ENCODE measurements at places on chromosomes 6 and 20.

- no peak for DNase-seq
Measured at GRCh38 chr6:163367497-163368183, 46.9 kb upstream of the QKI start.

- DNase-seq, result peak; percentile 64
Measured at GRCh38 chr6:19759117-19759880, 77.9 kb upstream of the ID4 start.

DNA sequence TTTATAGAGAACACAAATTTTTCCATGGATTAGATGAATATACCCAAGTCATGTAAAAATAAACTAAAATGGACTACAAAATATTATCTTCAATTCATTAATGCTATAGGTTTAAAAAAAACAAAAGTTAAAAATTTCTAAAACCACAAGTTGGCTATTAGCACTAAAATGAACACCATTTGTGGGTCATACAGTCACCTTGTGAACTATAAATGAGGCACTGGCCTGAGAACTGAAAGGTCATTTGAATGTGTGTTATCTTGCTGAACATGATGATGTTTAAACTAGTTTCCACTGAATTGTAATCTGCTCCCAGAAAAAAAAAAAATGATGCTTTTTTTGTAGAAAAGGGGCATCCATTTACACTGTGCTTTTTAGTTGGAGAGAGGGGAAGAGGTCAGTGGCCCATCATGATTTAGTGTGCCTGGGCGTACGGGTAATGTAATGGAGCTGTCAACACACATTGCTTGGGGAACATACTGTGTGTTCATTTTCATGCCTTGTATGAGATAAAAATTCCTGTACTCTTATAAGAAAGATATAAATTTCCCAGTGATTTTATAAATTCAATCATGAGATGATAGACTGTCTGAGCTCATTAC lies 96.6 kb upstream of the FKBP1C start:
- no peak for DNase-seq

DNA sequence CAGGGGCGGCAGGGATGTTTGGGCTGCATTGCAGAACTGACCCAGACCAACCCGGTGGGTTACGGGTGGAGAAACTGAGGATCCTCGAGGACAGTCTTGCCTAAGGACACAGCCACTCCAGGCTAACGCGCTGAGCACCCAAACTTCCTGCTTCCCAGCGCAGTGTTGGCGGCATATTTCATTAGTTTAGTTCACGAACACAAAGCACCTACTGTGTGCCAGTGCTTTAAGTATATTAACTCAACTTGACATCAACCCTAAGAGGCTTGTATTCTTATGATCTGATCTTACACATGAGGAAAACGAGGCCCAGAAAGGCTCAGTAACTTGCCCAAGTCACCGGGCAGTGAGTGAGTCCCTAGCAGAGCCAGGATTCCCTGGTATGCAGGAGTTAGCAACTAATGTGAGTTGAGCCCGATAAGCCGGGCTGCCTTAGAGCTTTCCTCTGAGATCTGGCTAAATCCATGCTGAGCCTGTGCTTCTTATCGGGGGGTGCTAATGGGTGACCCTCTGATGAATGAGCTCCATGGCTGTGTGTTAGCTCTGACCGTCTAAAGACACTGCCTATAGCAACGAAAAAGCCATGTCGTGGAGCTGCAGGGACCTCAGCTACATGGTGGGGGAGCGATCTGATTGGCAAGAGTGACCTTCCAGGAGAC lies 92.7 kb downstream of the CD40 start:
- no peak for DNase-seq

GRCh38 chr20:47586649-47587294 lies 85.1 kb downstream of the NCOA3 start:
- no peak for DNase-seq

GRCh38 chr6:114998492-114998891 lies 655.7 kb upstream of the HS3ST5 start:
- no peak for DNase-seq

- no peak for DNase-seq
Measured at GRCh38 chr20:57444394-57445048, 53.3 kb downstream of the RBM38 start.

- DNase-seq, result no peak
Measured at GRCh38 chr20:36051318-36052116, 83.1 kb downstream of the CNBD2 start.

DNA sequence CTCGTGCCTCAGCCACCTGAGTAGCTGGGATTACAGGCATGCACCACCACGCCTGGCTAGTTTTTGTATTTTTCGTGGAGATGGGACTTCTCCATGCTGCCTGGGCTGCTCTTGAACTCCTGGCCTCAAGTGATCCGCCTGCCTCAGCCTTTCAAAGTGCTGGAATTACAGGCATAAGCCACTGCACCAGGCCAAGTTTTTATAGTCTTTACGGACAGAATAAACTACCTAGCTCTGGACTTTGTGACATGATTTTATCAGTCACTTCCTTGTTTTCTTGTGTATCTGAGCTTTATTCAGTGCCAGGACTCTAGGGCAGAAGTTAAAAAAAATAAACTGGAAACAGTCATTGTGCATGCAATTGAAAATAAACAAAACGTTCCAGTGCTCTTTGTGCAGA lies 46.7 kb upstream of the RALGAPA2 start:
- DNase-seq, result no peak

DNA sequence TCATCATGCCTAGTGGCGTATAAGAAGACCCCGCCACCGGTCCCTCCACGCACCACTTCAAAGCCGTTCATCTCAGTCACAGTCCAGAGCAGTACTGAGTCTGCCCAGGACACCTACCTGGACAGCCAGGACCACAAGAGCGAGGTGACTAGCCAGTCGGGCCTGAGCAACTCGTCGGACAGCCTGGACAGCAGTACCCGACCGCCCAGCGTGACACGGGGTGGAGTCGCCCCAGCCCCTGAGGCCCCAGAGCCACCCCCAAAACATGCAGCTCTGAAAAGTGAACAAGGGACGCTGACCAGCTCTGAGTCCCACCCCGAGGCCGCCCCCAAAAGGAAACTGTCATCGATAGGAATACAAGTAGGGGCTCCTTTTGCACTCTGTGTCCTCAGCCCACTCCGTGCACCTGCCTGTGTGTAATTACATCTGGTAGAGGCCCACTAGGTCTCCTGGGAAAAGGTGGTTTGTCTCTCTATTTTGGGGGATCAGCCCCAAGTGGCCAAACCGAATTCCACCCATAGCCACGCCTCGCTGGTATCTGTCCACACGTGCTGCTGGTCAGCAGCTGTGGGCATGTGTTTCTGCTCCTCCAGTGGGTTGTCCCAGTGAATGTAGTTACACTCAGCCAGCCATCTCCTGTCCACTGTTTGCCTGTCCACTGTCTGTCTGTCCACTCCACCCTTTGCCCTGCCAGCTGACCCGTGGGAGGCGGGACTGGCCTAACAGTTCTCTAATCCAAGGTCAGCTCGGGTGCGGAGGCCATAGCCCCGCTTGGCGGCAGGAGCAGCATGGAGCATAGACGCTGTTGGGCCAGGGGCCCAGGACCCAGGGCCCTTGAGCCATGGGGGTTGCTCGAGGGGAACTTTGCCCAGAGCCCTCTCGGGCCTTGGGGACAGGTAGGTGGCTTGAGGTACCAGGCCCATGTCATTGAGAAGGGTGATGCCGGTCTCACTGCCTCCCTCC lies 44.3 kb upstream of the MYL9 start:
- DNase-seq, result no peak

DNA sequence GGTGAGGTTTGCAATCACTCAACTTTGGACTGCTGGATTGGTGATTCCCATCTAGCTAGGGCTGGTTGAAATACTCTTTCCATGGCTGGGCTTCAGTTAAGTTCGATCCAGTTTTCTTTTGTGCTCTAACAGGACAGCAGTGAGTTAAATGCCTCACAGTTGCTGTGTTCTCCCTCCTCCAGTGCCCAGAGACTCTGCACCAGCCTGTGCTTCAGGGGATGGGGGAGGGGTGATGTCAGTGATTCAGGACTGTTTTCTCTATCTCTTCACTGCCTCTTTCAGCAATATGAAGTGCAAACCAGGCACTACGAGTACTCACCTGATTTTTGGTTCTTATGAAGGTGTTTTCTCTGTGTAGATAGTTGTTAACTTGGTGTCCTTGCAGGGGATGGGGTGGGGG lies 88.2 kb upstream of the FAM83B start:
- no peak for DNase-seq

GRCh38 chr20:40451552-40451951 lies 237.5 kb downstream of the MAFB start:
- DNase-seq, result no peak

DNA sequence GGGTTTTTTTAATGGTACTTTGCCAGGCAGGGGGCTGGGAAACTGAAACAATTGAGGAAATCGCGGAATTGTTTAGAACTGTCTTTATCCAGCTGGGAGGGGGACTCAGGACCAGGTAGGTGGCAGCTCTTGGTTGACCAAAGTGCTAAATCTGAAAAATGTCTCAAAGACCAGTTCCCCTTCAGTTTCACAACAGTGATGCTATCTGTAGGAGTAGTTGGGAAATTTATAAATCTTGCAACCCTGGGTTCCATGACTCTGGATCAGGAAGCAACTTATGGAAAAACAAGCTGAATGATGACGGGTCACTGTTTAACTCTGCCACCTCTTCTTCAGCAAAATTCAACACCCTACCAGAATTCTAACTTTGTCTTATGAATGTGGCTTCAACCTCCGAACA lies 99.7 kb downstream of the FAM50B start:
- no peak for DNase-seq

- DNase-seq, result peak; percentile 58
Measured at GRCh38 chr6:27096834-27097511, 150.5 kb upstream of the PRSS16 start.

DNA sequence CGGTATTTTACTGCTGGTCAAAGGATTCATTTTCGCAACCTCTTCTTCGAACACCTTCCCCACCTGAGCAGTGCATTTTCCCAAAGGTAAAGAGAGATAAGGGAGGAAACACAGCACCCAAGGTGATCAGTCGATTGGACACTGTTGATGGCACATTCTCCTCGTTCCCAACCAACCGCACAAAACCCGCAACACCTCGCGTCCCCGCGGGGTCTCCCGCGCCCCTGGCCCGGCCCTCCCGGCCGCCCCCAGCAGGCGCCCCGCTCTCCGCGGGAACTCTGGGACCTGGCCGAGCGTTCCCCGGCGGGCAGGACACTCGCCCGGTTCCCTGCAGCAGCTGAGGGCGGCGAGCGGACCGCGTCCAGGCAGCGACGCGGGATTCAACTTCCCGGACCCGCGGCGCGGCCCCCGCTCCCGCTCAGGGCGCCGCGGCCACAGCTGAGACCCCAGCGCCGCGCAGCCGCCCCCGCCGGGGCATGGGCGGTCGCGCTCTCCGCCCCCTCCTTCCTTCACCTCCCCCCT lies 506 bp downstream of the RGS17 start:
- DNase-seq, result peak; percentile 47

GRCh38 chr6:89298680-89299465 lies 16.2 kb downstream of the GABRR2 start:
- DNase-seq, result no peak

DNA sequence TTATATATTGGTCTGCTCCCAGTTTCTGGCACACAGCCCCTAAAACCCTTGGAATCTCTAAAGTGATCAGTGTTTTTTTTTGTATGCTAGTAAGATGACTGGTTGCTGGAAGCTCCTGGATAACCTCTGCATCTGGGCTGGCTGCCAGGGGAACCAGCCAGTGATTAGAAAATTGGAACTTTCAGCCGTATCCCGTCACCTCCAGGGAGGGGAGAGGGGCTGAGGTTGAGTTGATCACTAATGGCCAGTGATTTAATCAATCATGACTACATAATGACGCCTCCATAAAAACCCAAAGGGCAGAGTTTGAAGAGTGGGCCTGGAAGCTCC lies 48.0 kb upstream of the NOP56 start:
- DNase-seq, result no peak

GRCh38 chr6:9398767-9399373 lies 963.5 kb upstream of the SLC35B3 start:
- DNase-seq, result peak; percentile 48

DNA sequence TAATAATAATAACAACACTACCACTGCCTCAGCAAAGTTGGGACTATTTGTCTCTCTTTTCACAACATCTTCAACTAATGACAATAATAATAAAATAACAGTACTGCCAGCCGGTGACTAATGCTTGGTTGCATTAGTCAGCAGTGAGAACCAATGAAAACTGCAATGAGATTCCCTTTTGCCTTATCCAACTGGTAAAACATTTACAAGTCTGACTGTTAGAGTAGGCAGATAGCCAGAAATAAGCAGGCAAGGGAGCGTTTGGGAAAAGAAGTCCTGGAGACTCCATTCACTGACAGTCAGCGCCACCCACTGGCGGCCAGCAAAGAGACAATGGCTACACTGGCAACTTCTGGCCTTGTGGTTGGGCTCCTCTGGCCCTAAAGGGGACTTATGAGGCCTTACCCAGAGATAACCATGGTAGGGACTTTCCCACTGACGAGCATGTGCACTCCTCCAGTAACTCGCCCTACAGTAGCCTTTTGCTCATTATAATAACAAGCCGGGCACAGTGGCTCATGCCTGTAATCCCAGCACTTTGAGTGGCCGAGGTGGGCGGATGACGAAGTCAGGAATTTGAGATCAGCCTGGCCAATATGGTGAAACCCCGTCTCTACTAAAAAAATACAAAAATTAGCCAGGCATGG lies 3.4 kb upstream of the NSFL1C start:
- DNase-seq, result peak; percentile 80

DNA sequence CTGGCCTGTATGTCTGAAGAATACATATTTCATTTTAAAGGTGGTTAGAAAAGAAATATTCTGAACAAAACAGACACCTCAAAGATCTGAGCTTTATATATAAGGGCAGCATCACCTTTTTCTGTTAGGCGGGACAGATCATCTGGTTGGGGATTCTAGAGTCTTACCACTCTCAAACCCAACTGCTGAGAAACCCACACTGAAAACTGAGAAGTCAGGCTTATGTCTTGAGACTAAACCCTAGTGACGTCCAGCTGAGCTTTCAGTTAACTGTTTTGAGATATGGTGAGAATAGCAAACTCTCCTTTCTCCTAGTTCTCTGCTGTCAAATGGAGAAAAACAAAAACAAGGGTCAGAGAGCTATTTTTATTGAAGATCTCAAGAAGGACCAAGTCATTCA lies 63.7 kb upstream of the CCN6 start:
- DNase-seq, result no peak

- DNase-seq, result peak; percentile 92
Measured at GRCh38 chr20:63682384-63683139, 13.9 kb upstream of the TNFRSF6B start.

- no peak for DNase-seq
Measured at GRCh38 chr6:137903933-137904821, 37.1 kb downstream of the TNFAIP3 start.

GRCh38 chr6:39880594-39880993 lies 53.7 kb downstream of the MOCS1 start:
- no peak for DNase-seq

GRCh38 chr6:139058029-139058428 lies 29.5 kb downstream of the ABRACL start:
- no peak for DNase-seq

- peak; percentile 80 for DNase-seq
Measured at GRCh38 chr20:36541768-36542488, 609 bp downstream of the MYL9 start.

DNA sequence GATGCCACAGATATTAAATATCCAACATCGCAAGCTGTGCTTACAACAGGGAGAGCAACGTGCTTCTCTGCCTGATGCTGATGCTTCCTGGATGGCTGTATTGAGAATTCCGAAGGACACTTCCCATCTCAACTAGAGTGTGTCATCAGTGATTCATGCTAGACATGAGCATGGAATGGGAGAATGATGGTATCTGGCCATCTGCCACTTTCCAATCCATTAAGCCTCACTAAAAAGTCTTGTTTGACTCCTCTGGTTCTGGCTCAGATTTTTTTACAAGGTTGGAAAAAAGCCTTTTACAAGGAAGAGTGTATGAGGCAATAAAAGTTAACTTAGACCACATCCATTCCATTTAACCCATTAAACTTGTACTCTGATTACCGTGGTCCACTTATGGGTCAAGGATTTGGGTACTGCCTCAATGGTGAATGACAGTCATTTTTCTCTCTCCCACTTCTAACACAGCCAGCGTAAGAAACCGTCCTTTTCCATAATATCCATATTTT lies 265.3 kb downstream of the UST start:
- DNase-seq, result peak; percentile 90

All from AG20443 (cell line).